Frontal cortex (tissue), 4 donors: ENCODE measurements at places on chromosomes 3 and 15. TPM values are rescaled to one million over a fixed set of nuclear protein-coding genes. Genes with fewer than 3 reads are reported as not detected.

DNA sequence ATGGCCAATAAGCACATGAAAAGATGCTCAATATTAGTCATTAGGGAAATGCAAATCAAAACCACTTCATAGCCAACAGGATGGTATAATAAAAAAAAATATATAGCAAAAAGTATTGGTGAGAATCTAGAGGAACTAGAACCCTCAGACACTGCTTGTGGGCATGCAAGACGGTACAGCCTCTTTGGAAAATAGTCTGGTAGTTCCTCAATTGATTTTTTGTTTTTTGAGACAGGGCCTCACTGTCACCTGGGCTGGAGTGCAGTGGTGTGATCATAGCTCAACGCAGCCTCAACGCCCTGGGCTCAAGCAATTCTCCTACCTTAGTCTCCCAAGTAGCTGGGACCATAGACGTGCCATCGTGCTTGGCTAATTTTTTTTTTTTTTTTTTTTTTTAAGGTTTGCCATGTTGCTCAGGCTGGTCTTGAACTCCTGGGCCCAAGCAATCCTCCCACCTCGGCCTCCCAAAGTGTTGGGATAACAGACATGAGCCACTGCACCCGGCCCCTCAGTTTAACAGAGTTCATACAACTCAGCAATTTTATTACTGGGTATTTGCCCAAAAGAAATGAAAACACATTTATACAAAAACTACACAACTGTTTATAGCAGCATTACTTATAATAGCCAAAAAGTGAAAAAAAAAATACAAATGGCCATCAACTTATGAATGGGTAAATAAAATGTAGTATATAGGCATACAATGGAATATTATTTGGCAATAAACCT, 5.1 kb downstream of the PRC1 start:
- DNase-seq, result no peak

The A4GNT gene
- not detected for total RNA-seq

- no peak for DNase-seq
These were observed 47.8 kb downstream of the TTC23 start for GRCh38 chr15:99201408-99202175.

The STRA6 gene
- total RNA-seq, result 3.7 TPM

DNA sequence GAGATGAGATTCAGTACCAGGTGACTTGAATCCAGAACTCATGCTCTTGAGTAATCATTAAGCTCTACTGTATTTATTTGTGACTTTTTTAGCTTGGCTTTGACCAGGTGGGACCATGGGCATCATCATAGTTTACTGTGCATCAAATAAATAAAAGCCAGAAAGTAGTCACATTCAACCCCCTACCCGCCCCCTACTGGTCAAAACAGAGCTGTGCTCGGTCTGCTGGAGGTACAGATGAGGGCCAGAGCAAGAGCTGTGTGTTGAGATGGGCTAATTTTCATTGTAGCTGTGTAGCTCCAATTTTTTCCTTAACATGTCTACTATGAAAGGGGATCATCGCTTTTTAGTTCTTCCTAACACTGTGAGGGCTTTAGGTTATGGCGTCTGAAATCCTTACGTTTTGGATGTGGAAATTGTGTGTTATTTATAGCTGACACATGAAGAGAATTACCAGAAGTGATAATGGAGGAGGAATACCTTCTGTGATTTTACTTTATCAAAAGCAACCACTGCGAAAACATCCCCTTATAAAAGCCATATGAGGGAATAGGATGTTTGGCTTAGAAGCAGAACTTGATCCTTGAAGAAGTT, 375.1 kb downstream of the PTPRG start:
- no peak for DNase-seq

DNA sequence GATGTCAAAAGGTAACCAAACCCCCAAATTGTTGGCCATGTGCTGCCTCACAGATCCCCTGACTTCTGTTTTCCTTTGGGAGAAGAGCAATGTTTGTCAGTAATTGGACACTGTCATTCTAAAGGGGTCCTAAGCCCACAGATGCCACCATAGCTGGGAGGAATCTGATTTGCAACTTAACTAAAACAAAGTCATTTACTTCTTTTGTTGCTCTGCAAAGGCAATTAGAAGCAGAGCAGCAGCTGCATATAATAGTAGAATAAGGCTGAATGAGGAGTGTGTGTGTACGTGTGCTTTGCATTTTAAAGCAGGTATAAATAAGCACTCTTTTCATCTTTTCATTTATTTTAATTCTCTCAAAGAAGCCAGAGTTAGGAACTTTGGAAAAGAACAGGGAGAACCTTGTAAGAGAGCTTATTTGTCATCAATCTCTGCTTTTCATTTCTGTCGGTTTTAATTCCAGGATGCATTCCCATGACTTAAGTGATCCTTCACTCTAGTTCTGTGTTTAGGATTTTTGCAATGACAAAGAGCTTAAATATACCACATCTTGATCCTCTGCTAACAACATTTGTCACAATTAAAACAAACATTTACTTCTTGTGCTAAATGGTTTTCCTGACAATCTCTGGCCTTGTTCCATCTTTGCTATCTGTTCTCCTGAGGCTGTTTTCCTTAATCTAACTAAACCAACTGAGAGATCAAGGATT, 530.2 kb upstream of the CBLB start:
- DNase-seq, result no peak

GRCh38 chr3:195810455-195810845, 1.3 kb downstream of the MUC4 start:
- DNase-seq, result no peak

DNA sequence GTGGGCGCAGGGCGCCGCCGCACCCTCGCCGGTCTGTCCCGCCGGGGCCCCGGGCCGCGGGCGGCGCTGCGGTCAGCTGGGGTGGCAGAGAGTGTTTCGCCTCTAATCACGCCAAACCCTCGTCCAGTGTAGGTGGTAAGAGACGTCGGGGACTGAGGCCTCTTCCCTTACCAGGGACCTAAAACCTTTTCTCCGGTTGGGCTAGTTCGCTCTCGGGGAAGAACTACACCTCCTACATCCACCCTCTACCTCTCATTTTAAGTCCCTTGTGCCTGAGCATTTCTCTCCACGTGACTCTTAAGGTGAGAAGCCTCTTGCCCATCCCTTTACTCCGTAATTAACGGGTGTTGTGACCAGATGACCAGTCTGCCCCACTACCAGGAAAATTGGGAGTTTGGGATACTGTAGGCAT, 520 bp downstream of the TMEM42 start:
- no peak for DNase-seq

GRCh38 chr3:80994085-80994665, 767.3 kb downstream of the GBE1 start:
- no peak for DNase-seq

The ZNF621 gene
- total RNA-seq, result 9.4 TPM

- DNase-seq, result no peak
These were observed 1.6 kb upstream of the CALML4 start for GRCh38 chr15:68206711-68207151.

DNA sequence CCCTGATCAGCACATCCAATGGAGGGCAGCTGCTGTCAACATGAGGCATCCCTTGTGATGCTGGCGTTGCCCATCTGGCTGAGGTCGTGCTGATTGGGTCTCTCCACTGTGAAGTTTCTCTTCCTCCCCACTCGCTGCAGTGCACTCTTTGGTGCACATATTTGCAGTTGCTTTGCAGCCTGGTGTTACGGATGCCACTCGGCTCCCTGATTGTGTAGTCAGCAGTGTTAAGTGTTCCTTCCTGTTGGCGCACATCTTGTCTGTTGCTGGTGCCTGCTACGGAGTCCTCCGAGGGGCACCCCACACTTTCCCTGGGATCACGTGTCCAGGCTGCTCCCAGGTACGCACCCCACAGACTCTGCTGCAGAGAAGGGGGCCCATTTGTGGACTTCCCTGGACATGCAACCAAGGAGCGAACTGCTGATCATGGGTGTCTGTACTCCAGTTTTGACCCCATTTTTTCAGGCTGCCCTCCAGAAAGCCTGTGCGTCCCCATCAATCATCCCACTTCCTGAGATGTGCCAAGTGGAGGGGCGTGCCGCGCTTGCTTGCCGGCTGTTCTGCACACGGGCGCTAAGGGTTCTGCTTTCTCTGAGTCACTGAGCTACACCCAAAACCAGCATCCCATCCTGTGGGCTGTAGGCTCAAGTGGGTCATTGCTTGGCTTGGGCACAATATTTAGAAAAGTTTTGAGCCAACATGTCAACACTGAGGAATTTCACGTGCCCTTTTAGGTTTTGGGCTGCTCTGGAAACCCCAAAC, 98.6 kb downstream of the FBLN2 start:
- DNase-seq, result no peak

The ARHGEF3 gene
- 26.1 TPM for total RNA-seq

DNA sequence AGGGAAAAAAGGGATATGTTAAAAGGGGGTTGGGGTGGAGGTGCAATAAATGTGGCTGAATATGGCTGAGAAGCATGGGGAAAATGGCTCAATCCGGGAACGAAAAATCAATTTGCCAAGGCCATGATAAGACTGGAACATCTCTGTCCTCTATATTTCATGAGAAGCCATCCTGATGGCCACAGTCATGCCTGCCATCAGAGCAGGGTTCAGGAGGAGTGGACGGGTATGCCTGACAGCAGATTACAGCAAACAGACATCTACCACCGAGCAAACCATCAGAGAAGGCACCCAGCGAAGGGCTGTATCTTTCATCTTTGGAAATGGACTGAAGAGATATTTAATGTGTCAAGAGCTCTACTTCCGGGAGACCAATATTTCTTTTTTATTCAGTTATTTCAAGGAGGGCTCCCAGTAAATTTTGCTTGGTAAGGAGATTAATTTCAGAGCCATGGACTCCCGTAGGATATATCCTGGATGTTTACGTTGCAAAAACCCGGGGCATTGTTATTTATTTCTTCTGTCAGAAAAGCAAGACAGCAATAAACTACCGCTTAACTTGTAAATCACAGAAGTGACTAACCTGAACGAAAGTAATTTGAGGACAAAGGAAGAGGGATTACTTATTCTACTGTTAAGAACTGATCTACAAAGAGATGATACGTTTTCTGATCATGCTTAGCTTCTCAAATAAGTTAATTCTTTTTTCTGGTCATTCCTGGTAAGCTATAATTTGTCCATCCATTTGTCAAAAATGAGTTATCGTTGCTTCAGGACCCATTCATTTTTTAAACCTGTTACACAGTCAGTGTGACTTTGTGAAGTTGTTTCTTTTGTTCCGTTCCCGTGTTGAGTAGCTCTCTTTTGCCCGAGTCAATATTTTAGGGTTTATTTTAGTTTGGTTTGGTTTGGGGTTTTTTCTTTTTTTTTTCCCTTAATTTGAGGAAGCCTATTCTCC, 80.6 kb upstream of the CHD2 start:
- DNase-seq, result no peak

DNA sequence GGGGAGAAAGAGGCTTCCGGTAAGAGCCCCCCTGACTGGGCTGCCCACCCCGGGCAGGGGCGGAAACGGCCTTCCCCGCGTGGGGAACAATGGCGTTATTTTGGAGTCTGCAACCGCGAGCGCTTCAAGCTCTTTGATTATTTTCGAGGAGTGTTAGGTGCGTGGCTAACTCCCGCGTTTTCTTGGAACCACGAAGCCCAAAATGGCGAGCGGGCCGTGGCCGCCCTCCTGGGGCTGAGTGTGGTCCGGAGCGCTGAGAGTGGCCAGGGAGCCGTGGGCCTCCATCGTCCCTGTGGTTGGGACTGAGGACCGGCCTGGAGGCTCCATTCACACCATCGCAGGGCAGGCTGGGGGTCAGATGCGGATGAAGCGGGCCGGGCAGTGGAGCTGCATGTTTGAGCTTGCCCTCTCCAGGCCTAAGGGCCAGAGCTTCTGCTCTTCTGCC, 44.6 kb upstream of the POLG start:
- no peak for DNase-seq

DNA sequence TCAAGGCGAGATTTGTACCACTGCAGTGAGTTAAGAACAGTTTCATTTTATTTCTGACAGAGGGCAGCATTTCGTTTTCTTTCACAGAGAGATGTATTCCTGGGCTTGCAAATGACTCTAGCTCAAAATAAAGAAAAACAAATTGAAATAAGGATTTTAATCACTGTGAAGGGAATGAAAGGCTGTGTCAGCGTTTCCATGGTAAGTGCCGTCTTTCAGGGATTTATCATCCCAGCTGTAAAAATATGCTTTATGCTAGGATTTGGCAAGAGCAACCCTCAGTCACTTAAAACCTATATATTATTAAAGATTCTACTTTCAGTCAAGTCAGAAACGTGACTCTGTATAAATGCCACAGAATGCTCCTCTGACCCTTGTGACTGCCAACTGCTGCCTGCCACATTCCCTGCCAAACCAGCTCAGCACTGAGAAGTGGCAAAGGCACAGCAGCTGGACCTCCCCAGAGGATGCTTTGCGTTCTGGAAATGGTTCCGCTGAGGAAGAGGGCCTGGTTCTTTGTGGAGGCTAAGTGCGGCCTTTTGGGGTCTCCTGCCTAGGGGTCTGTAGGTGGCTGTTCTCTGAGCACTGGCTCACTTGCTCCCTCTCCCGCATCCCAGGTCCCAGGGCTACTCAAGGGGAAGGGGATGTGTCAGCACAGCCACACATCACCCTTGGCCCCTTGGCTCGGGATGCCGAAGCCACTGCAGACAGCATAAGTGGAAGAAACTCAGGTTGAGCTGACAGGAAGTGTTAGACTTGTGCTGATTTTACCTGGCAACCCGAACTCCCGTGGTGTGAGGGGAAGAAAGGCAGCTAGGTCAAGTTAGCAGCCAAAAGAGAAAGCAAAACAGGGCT, 56.6 kb upstream of the POMGNT2 start:
- DNase-seq, result no peak

DNA sequence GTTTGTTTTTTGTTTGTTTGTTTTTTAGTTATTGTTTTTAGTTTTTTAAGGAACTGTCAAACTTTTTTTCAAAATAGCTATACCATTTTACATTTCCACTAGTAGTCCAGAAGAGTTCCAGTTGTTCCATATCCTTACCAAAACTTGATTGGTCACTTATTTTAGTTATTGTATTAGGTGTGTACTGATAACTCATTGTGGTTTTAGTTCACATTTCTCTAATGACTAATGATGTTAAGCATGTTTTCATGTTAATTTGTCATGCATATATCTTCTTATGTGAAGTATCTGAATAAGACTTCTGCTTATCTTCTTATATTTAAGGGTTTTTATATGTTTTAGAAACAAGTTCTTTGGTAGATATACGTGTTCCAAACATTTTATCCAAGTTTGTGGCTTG, 89.5 kb downstream of the CD200R1L start:
- no peak for DNase-seq

- no peak for DNase-seq
These were observed 293.8 kb downstream of the MEX3B start for GRCh38 chr15:81751816-81752545.

The ANKDD1A gene
- 13.9 TPM for total RNA-seq

DNA sequence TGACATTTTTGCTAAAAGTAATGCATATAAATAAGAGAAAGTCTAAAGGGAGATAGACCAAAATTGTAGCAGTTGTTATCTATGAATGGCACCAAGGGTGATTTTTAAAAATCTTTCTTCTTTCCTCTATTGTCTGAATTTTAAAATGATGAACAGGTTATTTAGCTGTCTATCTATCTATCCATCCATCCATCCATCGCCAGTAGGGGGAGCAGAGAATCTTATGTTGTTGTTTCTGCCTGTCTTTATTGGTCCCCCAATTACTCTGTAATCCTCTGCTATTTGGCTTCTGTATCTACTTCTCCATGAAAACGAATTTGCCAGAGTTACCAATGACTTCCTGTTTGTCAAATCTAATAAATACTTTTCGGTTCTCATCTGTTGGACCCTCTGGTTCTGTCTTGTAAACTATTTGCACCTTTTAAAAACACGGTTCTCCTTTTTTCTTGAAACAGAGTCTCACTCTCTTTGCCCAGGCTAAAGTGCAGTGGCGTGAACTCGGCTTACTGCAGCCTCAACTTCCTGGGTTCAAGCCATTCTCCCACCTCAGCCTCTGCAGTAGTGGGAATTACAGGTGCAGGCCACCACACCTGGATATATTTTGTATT, 86.0 kb downstream of the ECT2 start:
- peak; percentile 7 for DNase-seq

The LTK gene
- not detected for total RNA-seq

GRCh38 chr3:59046839-59047238, 3.0 kb downstream of the CFAP20DC start:
- DNase-seq, result no peak
